Spleen (tissue), 13 donors: ENCODE measurements at places on chromosomes 11 and 22. TPM values are rescaled to one million over a fixed set of nuclear protein-coding genes. Genes with fewer than 3 reads are reported as not detected.

Gene GGTLC2
- total RNA-seq: not detected

Gene HTR3A
- total RNA-seq: 0.82 TPM

Gene TLCD5
- total RNA-seq: 3.1 TPM

Gene SMARCB1
- total RNA-seq: 115 TPM

Gene CDC45
- total RNA-seq: 1.7 TPM

Gene OR56A3
- total RNA-seq: not detected

Gene STK33
- total RNA-seq: 4.3 TPM

Gene KCNJ11
- total RNA-seq: 1.7 TPM

Gene CECR2
- 1.2 TPM for total RNA-seq

Gene C11orf86
- not detected for total RNA-seq

Gene KRTAP5-10
- not detected for total RNA-seq

Gene OTOG
- total RNA-seq: not detected

Gene LMO1
- not detected for total RNA-seq
